Kasumi-1 (cell line): ENCODE measurements at places on chromosomes 7 and 10.

GRCh38 chr10:61936770-61937169 is 35.3 kb downstream of the ARID5B start:
- DNase-seq, result no peak

GRCh38 chr7:24299192-24299591 is 15.2 kb downstream of the NPY start:
- no peak for DNase-seq

GRCh38 chr7:103679151-103680132 is 233.4 kb upstream of the SLC26A5 start:
- no peak for DNase-seq

- no peak for DNase-seq
Observed at GRCh38 chr7:95411036-95411435, 14.9 kb upstream of the PON3 start.

DNA sequence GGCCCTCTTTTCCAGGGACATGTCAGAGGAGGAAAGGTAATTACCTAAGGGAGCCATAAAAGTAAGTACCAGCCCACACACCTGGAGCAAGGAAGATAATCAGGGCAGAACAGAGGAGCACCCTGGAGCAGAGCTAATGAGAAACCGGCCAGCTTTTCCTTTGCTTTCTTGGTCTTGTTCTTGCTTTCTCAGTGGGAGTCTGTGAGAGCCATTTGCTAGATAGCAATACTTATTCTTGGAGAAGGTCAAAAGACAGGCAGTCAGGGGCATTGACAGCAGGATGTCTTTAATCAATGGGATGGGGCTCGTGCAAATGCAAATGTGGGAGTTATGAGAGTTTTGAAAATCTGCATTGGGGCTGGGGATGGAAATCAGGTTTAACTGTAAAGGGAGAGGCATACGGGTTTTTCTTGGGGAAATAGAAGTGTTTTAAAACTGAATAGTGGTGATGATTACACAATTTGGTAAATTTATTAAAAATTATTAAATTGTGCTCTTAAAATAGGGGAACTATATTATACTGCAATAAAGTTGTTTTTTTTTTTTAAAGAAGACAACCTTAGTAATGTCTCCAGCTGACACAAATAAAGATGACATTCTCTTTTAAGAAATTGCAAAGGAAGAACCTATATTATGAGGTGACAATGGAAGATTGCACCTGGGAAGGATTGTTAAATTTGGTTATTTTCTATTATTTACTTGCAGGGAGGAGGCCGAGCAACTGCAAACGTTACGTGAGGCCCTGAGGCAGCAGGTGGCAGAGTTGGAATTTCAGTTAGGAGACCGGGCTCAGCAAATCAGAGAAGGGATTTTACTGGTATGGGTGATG is 35.6 kb upstream of the PPP1R17 start:
- DNase-seq, result no peak

DNA sequence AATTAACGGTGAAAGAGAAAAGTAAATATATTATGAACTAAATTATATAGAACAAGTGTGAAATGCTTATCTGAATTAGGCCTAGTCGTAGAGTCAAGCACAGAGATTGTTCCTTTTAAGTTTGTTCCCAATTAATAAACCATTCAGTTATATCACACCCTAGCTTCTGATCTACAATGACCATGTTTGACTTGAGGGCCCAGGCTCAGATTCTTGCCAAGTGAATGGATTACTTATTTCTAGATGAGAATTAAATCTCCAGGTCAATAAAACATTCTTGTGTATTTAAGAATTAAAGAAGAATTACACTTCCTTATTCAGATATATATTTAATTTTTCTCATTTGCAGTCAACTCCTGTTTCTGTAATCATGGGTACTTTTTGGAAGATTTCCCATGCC is 37.4 kb upstream of the ARL4A start:
- no peak for DNase-seq

- no peak for DNase-seq
Observed at GRCh38 chr10:116757246-116757645, 14.9 kb upstream of the HSPA12A start.

DNA sequence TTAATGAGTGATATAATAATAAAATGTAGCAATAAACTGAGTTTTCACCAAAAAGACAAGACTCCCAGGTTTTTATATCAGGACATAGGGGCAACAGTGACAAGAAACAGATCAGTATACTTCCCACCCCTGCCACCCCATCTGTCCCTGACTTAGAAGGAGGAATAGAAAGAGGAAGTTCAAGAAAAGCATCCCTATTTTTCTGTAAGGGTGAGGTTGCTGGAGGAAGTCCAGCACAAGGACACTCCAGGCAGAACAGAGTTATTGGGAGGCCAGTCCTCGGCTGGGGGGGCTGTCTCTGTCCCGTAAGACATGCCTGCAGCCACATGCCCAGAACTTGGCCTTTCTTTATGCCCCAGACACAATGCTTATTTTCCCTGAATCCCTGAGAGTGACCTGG is 16.5 kb upstream of the TLX1 start:
- peak; percentile 55 for DNase-seq

- DNase-seq, result no peak
Observed at GRCh38 chr7:39535064-39535463, 31.1 kb upstream of the YAE1 start.

GRCh38 chr7:101564778-101565211 is 64.3 kb downstream of the MYL10 start:
- no peak for DNase-seq

GRCh38 chr7:151806204-151806603 is 70.7 kb downstream of the PRKAG2 start:
- peak; percentile 14 for DNase-seq

- peak; percentile 13 for DNase-seq
Observed at GRCh38 chr7:99196536-99197258, 11.2 kb downstream of the KPNA7 start.

GRCh38 chr10:7338469-7338868 is 72.4 kb downstream of the SFMBT2 start:
- no peak for DNase-seq

DNA sequence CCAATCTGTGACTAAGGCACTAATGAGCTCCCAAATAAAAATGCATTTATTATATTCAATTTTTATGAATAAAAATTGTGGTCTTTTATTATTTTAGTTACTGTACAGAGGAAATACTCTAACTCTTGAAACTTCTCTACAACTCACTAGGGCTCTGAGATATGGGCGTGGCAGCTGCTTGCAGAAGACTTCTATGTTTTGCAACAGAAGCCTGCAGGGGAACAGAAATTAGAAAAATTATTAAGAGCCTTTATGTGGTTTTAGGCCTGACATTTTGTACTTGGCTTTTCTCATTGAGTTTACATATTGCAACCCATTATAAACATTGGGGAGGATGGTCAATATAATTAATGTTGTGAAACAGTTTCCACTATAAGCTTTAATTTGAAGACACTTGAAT is 581.4 kb downstream of the TNS3 start:
- no peak for DNase-seq

- no peak for DNase-seq
Observed at GRCh38 chr7:106139265-106140251, 27.4 kb upstream of the SYPL1 start.

DNA sequence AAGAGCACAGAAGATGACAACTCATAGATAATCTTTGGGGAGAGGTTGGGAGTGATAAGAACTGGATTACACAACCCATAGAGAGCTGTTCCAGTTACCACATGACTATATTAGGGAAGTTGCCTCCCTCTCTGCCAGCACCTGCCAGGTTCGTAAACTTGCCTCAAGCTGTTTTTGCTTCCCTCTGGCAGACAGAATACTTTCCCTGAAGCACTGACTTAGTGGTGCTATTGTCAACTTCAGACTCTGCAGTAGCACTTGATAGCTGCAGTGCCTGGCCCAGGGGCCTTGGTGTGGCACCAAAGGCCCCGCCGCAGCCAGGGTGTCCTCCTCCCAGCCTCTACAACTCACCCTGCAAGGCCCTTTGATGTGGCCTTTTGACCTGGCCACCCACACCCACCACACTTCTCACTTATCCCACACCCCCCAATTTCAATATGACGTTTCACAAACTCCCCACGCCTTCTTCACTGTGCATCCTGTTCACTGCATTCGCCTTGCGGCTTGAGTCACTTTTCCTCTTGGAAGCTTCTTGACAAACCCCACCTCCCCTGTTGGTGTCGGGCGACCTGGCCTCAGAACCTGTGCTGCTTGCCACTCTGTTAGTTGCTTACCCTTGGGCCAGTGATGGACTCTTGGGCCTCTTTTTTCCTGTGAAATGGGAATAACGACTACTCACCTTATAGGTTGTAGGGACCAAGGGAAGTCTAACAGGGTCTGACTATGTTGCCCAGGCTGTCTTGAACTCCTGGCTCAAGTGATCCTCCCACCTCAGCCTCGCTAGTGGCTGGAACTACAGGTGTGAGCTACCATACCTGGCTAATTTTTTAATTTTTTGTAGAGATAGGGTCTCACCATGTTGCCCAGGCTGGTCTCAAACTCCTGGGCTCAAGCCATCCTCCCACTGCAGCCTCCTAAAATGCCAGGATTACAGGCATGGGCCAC is 50.2 kb upstream of the PODXL start:
- no peak for DNase-seq

DNA sequence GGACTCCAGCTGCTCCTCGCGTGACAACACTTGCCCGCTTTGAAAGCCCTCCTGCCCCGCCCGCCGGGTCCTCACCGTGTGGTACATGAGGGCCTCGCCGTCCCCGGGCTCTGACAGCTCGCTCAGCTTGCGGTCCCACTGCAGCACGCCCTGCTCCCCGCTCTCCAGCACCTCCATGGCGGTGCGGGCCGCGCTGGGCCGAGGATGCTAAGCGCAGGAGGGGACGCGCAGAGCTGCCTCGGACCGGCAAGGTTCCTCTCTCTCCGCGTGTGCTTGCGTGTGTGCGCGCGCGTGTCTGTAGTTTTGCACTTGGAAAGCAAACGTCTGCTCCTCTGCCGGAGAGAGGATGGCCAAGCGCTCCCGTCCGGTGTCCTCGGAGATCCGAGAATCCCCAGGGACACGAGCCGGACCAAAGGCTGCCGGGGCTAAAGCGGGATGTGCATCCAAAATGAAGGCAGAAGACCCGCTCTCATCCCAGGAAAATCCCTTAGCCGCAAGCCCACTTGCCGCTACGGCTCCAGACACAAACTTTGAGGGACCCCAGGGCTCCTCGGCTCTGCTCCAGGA is at the start of gene CREB3L2:
Gene CREB3L2 (minus strand): TSS at position 558 of the 567 bp plus-strand sequence. CDS start 381 bp downstream, at position 177.
- DNase-seq, result peak; percentile 31

DNA sequence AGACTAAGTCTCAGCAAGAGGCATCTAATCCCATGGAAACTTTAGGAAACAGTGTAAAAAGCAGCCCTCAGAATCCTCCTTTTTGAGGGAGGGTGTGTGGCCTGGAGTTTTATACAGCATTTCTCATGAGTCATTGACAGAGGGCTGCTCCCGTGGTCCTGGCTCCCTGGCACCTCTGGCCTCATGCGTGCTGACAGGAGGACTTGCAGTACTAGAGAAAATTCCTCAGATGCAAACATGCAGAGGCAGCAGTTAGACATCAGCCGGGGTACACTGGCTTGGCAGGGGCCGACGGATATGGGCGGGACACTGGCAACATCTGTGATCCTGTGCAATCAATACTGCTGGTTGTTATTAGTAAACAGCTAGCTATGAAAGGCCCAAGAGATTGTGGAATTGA is 925.1 kb upstream of the CELF2 start:
- DNase-seq, result no peak

- no peak for DNase-seq
Observed at GRCh38 chr7:90701771-90702170, 105.7 kb downstream of the CDK14 start.

- DNase-seq, result no peak
Observed at GRCh38 chr10:77600640-77601039, 37.0 kb downstream of the KCNMA1 start.

DNA sequence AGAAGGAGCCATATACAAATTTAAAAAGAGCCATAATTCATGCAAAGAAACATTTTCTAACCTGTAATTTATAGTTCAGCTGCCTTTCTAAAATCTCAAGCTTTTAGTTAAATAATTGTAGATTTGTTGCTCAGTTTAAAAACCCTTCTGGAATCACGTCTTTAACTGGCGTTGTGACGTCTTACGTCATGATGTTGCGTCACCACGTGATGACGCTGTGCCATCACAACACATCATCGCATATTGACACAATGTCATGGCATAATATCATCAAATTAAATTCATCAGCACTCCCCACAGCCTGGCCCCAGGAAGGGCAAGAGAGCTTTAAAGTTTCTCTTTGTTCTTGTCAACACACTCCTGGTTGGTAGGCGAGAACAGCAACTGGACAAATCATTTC is 194.8 kb downstream of the GRM8 start:
- no peak for DNase-seq

GRCh38 chr10:129695671-129696070 is 228.6 kb downstream of the MGMT start:
- no peak for DNase-seq

GRCh38 chr10:104100795-104101194 is 15.1 kb upstream of the COL17A1 start:
- no peak for DNase-seq

DNA sequence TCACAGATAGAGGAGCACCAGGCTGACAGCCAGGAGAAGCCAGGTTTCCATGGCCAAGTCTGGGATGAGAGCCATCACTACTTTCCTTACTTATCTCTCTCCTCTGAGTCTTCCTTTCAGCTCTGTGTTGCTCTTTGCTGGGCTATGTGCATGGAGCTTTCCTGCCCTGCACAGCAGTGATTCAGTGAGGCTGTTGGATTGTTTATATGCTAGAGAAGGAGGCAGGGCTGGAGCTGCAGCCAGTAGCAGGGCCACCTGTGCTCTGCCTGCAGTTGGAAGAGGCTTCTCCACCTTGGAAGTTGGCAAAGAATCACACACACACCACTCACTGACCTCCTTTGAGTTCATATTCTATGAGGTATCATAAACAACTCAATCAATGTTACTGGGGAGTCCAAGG is at the start of gene CYP3A4:
Gene CYP3A4 (minus strand): TSS at position 178 of the 400 bp plus-strand sequence. CDS start 103 bp downstream, at position 75.
- no peak for DNase-seq

DNA sequence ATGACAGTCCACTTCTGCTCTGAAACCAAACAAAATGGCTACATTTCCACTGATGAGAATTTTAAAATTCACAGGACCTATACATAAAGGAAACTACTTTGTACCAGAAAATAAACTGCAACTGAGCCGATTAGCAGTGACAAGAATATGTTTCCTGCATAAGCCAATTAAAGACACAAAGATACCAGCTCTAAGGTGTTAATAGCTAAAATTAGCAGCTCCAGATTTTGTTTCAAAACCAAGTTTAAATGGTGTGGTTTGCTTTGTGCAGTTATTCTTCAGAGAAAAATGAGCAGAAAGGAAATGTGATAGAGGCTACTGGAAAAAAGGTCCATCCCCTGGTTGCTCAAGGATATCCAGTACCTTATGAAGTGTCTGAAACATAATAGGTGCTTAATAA is 123.2 kb downstream of the ANK3 start:
- DNase-seq, result no peak

GRCh38 chr10:106609470-106610266 is 554.8 kb downstream of the SORCS1 start:
- no peak for DNase-seq
